ENCODE measurements at places on chromosomes 5 and 9.

GRCh38 chr9:34498553-34498952, 24.2 kb downstream of the ENHO start:
- no peak for DNase-seq

DNA sequence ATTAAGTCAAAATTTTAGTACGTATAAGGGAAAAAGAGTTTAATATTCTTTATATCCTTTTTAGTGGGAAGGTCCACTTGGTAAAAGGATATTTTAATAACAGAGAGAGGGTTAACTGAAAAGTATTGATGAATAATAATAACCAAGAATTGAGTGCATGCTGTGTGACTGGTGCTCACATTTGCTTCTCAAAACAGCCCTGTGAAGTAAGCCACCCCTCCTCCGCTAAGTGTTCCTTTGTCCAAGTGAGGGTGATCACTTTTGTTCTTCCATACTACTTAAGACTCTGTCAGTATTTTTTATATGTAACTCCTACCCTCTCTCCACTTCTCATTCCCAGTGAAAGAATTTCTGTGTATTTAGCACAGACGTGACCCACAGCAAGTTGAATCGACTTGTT, 51.5 kb downstream of the SLC44A1 start:
- DNase-seq, result no peak

DNA sequence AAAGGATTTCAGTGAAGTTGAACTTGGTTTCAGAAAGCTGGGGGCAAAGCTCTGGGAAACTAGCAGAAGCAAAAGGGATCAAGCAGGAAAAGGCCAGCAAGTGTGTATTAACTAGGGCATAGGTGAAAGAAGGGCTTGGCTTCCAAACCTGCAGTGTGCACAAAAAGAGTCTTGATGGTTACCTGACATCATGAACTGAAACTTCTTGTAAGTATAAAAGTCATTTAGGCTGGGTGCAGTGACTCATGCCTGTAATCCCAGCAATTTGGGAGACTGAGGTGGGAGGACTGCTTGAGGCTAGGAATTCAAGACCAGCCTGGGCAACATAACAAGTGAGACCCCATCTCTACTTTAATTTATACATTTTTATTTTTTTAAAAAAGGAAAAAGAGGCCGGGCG, 216.4 kb downstream of the EPB41L4A start:
- no peak for DNase-seq

GRCh38 chr5:14655146-14655741, 9.3 kb upstream of the OTULIN start:
- DNase-seq, result no peak

- no peak for DNase-seq
Observed at GRCh38 chr5:9165546-9165945, 380.3 kb downstream of the SEMA5A start.

DNA sequence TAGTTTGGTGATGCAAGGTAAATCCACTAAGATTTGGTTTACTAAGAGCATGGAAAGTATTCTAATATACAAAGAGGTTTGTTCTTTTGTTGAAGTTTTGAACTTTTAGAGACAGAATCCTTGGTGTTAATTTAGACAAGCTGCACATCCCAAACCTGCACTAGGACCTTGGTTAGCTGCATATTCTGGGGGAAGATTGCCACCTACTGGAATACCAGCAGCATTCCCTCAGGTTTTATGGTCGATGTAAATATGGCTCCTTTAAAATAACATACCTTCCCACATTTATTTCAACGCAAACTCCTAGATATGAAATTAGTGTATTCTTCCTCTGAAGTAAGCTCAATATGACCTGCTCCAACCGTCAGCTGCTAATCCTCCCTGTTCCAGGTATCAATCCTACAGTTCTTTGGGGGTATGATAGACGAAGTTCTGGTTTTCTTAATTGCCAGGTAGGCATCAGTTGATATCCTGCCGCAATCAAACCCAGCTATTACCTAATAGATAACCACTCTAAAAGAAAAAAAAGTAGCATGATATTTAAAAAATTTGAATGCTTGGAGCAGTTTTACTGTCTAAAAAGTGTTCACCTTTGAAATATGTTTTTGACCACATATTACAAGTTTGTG, 624.1 kb downstream of the ISL1 start:
- DNase-seq, result no peak

- DNase-seq, result no peak
Observed at GRCh38 chr9:132407196-132407595, 556 bp upstream of the TTF1 start.

DNA sequence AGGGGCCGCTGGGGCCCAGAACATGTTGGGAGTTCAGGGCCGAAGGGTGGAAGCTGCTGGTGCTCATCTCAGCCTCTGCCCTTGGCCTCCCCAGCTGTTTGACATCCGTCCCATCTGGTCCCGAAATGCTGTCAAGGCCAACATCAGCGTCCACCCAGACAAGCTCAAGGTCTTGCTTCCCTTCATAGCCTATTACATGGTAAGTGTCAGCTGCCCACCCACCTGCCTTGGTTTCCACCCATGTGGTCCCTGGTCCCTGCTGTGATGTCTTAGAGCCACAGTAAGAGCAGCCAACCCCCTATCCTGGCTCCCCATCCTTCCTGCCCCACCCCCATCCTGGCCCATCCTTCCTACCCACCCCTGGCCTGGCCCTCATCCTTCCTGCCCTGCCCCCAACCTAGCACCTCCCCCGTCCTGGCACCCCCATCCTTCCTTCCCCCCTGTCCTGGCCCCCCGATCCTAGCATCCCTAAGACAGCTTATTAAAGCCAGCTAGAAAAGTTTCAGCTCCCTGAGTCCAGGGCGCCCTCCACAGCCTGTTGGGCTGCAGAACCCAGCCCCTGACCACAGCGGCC, 9.7 kb upstream of the CEL start:
- DNase-seq, result no peak

GRCh38 chr5:126043688-126044087, 379.5 kb upstream of the GRAMD2B start:
- DNase-seq, result no peak

All from T-helper 2 cell (primary cell).